ENCODE measurements at places on chromosomes 4 and X. TPM values are rescaled to one million over a fixed set of nuclear protein-coding genes. Genes with fewer than 3 reads are reported as not detected.

DNA sequence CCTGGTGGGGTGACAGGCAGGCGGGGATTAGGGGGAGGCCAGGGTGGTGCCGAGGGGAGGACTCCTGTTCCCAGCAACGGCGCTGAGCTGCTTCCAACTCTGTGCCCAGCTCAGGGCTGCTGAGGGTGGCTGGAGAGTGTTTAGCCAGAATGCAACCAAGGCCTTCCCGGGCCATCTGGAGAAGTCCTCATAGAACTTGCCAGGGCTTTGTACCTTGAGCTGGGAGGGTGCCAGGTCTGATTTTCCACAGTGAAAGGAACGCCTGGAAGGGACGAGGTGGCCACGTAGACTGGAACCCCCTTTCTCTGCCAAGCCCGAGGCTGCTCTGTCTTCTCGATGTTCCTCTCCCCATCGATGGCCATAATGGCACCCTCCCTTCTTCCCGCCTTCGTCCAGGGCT lies 57.0 kb upstream of the GPR78 start:
- DNase-seq: no peak

GRCh38 chrX:96764864-96765263 lies 80.2 kb downstream of the DIAPH2 start:
- DNase-seq: no peak

DNA sequence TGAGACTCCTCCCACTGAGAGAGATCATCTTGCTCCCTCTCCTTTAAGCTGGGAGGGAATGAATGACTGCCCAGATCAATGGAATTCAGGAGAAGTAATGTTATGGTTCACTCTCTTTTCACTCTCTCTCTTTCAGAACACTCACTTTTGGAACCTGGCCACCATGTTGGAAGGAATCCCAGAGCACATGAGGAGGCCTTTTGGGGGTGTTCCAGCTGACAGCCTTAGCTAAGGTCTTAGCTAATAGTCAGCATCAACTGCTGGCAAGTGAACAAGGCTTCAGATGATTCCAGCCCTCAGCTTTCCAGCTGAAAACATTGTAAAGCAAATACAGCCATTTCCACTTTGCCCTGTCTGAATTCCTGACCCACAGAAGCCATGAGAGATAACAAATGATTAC lies 124.0 kb upstream of the CLNK start:
- peak; percentile 90 for DNase-seq

DNA sequence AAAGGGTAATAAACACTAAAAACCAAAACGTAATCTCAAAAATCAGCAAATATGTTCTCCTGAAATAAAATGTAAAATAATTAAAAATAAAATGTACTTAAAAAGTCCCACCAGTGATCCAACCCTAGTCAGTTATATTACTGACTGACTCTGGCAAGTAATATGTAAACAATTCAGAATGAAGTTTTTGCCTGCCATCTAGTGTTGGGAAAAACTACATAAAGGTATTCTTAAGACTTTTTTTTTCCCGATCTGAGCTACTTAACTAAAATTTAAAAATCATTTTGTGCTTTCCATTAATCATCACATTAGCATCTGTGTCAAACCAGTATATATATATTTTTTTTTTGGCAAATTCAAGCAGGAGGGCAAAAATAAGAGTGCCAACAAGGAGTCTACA lies 24.0 kb downstream of the RCHY1 start:
- no peak for DNase-seq

DNA sequence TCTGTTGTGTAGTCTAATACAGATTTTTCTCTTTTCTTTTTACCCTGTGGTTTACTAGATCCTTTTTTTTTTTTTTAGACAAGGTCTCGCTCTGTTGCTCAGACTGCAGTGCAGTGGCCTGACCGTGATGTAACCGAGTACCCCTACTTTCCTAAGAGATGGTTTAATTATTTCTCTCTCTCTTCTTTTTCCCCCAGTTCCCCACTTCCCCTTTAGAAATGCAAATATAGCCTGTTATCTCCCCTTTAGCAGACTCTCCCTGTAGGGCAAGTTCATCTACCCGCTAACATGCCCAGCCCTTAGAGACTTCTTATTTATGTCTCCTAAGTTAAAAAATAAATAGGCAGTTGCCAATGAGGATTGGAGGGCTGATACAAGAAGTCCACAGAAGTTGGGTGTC lies 4.5 kb downstream of the SNX25 start:
- no peak for DNase-seq

GRCh38 chr4:88005946-88006345 lies 1.5 kb upstream of the PKD2 start:
- no peak for DNase-seq

DNA sequence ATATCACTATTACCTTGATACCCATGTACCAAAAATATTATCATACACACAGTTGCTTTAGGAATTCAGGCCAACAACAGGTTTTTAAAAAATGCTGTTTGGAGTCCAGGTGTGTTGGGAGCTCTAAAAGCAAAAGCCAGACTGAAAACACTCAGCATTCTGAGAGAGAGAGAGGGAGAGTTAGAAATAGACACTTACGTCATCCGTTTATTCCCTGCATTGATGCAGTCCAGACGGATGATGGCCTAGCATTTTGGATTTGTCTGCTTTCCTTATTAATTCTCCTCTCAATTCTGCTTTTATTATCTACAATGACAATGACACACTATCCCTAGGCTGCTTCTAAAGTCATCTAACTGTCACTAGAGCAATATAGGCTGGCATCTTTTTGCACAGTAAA lies 358.3 kb upstream of the BOD1L1 start:
- peak; percentile 36 for DNase-seq

DNA sequence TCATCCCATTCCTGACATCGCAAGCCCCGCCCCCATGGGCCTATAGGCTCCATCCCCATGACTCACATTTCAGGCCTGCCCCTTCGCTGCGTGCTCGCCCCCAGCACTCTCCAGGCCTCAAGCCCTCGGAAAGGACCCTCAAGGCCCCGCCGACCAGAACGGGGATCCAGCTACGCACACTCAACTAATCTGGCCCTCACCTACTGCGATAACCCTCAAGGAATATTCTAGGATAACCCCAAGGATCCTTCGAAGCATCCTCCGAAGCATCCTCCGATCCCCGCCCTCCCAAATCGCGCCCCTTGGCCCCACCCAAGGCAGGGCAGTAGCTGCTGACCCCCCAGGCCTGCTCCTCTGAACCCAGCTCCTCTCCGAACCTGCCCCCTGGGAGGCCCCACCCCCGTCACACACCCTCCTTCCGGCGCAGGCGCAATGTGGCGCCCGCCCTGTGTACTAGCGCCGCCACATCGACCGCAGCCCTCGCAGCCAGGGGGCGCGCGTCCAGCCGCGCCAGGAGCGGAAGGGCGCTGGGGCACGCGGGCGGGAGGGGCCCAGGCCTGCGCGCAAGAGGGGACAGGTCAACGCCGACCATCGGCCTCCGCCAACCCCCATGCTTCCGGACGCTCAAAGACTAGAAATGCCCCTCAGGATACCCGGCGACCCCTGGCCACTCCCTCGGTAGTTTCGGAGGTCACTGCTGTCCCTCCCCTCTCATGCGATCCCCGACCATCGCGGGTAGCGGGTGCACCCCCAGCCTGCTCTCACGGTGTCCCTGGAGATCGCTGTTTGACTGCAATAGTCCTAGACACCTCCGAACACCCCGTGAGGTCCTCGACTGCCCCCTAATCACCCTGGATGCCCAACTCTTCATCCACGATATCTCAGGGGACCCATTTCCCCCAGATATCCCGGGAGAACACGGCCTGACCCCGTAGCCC lies 6.4 kb upstream of the MAGIX start:
- peak; percentile 87 for DNase-seq

The ASMT gene
- polyA plus RNA-seq: 0.19 TPM

DNA sequence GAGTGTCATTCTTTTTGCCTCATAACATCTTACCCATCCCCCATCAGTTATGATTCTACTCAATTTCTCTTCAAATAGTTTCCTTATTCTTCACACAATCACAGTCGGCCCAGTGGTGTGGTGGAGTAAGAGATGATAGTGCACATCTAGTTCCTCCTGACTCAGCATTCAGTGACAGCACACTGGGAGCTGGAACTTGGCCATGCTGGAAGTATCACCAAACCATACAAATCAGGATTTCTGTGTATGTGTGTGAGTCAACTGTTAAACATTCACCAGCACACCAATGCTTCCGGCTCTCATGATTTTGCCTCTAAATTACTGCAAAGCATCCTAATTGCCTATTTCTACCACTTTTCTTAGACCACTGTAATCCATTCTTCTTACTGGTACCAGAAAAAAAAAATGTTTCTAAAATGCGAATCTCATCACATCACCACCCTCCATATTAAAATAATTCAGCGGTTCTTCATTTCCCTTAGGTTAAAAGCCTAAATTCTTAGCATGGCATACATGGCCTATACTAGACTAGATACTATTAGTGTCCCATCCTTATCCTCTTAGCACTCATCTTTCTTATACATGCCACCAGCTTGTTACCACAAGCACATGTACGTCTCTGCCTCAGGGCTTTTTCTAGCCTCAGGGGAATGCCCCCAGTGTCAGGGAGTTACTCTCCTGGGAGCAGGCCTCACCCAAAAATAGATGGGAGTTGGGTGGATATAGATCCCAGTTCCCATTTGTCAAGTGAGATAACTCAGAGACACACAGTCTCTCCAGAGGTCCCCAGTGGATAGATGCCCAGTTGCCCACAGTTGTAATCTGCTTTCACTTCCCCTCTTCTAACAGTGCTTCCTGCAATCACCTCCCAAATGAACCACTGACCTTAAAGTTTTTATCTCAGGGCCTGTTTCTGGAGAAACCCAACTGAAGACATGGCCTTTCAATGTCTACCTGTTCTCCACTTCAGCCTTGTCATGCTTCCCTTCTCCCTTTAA lies 49.2 kb upstream of the DDX53 start:
- no peak for DNase-seq

DNA sequence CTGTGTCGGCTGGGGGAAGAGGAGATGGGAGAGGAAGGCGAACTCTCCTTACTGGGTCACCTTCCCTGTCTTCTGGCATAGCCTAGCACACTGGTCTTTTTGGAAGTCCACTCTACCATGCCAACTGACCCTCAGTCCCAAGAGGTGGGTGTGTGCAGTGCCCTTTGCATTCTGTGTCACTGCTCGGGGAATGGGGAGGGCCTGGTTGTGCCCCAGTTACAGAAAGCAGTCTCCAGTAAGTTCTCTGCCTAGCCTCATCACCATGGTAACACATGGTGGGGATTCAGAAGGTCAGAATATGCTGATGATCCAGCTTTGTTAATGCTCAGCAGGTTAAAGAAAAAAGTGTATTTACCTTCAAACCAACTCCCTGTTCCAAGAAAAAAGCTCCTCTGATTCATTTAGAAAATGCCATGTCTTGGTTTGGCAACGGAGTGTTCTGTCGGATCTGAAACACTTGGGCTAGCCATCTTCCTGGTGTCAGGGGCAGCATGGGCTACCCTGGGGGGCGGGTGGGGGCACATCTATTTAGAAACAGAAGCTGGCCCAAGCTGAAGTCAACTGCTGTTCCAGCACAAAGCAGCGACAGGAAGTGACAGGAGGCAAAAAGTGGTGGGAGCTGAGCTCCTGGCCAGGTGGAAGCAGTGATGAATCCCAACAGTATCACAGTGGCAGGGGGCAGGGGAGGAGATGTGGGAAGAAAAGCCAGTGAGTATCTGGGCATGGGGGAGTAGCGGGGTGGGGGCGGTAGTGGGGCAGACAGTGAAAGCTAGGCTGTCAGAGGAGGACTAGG lies 37.0 kb downstream of the NSG1 start:
- DNase-seq: no peak

DNA sequence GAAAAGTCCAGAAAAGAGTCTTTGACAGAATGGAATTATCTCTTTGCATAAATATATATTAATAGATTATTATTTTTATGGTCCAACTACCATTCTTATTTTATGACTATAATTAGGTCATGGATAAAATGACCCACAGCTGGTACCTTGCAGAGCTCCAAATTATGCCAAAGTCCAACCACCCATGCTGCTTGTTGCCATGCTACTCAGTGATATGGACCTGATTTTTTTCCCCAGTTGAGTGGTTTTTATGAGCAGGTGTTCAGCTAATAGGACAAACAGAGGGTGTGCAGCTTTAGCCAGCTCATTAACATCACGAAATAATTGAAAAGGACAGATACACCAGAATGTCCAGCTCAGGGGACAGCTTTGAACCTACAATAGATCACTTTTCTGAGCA lies 9.7 kb downstream of the HOPX start:
- DNase-seq: no peak

DNA sequence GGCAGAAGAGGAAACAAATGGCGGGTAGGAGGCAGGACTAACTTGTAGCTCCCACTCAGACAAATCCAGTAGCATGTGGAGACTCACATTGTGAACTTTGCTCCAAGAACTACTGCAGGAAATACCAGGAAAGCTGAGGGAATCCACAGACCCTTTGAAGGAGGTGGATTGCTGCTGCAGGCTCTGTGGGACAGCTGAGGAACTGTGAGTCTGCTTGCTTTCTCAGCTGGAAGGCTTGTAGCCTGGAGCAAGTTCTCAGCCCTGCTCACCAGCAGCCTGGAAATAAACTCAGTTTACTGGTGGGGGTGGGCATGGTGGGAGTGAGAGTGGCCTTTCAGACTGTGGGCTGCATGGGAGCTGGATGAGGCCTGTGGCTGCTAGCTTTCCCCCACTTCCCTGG lies 16.0 kb downstream of the RTL3 start:
- no peak for DNase-seq

DNA sequence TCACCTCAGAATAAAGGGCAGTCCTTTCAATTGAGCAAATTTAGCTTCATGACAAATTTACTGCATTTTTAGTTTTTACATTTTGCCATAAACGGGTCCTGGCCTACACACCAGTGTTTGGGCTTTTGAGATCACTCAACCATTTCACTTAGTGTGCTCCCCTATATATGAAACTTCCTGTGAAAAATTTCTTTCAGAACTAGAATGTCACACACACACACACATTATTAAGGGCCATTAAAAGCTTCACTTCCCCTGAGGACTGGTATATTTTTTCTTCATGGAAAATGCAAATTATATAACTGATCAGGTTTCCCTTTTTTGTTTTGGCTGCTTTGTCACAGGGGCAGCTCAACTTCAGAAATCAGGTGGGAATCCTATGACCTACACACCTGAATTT lies 206.5 kb downstream of the ENOX2 start:
- DNase-seq: no peak

DNA sequence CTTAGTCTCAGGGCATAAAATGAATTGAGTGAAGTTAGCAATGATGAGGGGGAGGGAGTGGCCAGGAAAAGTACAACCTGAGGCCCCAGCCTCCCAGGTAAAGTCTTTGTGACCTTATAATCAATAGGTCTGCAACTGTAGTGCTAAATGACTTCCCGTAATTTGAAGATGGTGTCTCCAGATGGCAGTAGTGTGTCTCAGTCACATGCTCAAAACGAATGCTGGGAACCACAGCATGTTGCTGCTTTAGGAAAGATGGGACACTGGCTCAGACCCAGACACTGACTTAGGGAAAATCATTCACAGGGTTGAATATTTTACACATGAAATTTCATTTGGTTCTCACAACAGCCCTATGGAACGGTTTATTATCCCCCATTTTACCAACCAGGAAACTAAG lies 10.3 kb downstream of the SRPX2 start:
- peak; percentile 45 for DNase-seq

DNA sequence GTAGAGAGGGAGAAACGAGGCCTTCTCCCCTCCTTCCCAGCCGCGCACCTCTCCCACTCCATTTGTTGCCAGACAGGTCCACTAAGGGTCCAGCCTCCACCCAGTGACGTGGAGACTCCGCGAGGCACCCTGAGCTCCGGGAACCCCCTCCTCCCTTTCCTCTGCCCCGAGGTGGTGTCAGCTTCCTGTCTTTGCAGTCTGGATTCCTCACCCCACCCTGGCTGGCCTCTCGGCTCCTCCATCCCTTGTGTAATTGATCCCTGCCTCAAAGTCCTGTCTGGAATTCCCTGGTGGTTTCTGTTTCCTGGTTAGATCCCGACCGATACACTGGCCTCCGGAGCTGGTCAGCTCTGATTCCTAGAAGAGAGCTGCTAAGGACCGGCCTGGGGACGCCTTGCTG lies 105.9 kb upstream of the SCOC start:
- no peak for DNase-seq

GRCh38 chr4:52694936-52695335 lies 35.8 kb upstream of the USP46 start:
- DNase-seq: no peak
